ENCODE measurements at places on chromosomes 3 and 15.

- no peak for DNase-seq
Measured at GRCh38 chr15:32908872-32909271, 191.1 kb downstream of the GREM1 start.

- no peak for DNase-seq
Measured at GRCh38 chr3:58835086-58835485, 168.5 kb upstream of the FAM3D start.

DNA sequence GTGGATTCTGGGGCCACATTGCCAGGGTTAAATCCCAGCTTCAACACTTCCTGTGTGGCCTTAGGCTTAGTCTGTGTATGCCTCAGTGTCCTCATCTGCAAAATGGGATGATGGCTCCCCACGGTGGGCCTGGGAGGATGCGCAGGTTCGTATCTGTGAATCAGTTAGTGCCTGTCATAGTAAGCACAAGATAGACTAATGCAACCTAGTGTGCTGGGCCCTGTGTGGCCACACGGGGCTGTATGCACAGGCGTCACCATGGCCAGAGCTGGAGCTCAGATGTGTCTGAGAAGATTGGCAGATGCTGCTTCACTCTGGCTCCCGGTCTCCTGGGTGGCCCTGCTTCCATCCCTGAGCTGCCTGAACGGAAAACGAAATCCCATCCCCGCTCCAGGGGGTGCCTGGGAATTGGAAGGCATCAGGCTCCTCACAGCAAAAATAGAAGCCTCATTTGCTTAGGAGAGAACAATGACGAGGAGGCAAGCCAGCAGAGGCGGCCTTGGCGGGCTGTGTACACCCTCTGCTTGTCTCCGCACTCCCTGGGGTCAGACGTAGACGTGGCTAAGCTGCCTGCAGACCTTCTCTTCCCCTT is 103.6 kb downstream of the APBA2 start:
- no peak for DNase-seq

DNA sequence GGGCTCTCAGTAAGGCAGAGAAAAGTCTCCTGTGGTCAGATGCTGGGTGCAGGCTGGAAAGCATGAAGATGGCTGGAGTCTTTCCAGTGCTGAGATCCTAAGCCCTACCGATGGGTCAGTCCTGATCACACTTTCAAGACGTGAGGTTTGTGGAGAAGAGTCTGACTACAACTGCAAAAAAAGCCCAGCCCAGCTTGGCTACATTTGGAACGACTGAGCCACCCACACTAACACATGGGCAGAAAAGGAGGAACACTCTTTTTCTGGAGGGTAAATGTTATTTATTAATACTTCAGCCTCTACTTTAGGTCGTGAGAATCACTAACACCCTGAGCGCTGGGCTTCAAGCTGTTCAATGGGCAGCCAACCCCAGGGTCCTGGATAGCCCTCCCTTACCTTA is 22.0 kb upstream of the C3orf22 start:
- no peak for DNase-seq

DNA sequence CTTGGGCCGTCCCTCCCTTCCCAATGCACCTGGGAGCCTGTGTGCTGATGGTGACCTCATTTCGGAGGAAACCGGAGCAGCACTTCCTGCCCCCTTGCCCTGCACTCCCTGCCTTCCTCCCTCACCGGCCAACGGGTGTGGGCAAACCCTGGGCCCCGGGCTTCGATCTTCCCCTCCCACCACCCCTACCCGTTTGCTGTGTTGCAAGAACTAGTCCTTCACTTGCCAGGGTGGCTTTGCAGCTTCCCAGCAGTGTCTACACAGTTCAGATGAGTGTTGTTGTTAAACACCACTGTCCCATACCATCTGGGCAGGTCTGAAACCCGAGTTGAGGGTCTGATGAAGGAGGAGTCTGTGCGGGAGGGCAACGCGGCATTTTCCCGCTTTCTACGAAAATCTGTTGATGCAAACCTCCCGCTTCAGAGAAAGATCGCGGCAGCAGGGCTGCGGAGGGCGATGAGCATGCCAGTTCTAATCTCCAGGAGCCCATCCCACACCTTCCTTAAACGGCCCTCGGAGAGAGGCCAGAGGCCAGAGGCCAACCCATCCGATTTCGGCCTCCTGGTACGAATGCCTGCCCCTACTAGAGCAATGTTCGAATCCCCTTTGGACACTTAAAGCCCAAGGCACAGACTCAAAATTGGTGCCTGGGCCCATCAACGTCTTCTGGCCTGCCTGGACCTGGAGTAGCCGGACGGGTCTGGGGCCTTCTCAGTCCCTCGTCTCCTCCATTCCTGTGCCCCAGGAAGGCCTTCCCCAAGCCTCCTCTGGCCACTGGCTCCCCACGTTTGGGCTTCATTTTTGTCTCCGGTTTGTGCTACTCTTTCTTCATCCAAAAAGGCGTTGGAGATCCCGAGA is 35.7 kb upstream of the POLG start:
- no peak for DNase-seq

- peak; percentile 67 for DNase-seq
Measured at GRCh38 chr3:194688200-194688740, 2.6 kb downstream of the FAM43A start.

GRCh38 chr3:104992676-104993075 is 374.0 kb upstream of the ALCAM start:
- DNase-seq: no peak

DNA sequence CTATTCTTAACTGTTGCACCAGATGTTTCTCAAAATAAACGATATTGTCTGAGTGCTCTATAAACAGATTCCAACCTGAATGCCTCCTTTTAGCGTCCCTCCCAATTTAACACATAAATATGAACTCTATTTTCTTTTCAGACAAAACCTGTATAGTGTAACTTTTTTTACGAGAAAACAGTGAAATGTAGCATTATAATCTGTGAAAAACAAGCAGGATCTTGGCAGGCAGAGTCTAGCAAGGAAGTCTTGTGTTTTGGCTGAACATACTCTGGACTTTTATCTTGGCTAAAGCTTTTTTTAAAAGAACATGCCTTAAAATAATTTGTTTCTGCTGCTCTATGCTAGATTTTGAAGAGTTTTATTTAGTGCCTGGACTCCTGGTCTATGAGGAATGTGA is 150.5 kb downstream of the ROBO2 start:
- no peak for DNase-seq

DNA sequence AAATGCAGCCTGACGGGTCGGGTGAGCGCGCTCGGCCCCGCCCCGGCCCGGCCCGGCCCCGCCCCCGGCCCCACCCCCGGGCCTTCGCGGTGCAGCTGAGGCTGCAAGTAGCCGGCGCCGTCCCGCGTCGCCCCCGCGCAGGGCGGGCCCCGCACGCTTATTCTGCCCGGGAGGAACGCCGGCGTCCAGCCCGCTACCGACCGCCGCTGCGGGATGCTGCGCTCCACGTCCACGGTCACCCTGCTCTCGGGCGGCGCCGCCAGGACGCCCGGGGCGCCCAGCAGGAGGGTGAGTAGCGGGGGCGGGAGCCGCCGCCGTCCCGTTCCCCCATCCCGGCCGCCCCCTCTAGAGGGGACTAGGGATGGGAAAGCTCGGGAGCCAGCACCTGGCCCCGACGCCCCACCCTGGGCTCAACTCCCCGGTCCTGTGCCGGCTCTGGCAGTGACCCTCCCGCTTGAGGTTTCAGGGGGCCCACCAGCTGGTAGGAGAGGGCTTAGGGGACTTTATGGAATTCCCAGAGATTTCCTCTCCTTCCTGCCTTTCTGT is at the start of gene MYZAP:
TSS of gene MYZAP (plus strand) at position 83 of the 546 bp plus-strand sequence. CDS start at position 214, 131 bp downstream.
- peak; percentile 59 for DNase-seq

DNA sequence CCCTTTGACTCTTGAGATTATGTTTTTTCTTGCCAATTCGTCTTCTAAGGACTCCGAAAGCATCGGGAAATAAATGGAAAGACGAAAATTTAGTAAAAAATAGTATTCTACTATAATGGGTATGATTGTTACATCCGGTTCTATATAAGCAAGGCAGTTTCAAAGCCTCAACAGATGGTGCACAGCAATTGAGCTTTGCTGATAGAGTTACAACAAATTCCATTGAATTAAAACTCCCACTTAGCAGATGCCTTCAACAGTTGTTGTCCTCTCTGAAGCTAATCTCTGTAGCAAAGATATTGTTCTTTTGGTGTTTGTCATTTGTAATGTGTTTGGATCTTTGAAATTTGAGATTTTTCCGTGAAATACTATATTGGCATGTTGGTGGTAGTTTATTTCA is 16.1 kb upstream of the GHSR start:
- no peak for DNase-seq

DNA sequence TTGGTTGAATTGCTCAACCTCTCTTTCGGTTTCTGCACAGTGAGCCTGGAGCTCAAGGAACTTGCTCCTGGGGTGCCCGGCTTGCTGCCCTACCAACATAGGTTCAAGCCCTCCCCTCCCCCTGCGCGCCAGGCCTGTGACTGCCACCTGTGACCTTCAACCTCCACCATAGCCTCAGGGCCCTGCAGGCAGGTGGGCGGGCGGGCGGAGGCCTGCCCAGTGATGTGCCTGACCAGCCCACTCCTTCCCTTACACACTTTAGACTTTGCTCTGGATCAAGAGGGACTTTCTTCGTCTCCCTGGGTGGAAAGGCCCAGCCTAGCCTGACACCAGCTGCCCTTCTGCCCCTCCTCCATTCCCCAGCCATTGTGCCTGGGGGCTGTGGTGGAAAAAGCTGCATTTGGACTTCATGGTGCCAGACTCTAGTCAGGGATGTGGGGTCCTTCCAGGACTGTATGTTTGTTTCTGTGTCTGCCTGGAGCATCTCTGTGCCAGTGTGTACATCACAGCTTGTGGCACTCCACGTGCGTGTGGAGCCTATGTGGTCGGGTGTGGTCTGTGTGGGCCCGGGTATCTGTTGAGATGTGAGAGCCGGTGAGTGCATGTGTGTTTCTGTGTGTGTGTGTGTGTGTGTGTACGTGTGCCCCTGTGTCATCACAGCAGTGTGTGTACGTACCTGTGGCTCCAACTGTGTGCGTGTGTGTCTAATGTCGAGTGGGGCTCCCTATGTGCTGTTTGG is 9.5 kb downstream of the PRKCD start:
- DNase-seq: peak; percentile 35

DNA sequence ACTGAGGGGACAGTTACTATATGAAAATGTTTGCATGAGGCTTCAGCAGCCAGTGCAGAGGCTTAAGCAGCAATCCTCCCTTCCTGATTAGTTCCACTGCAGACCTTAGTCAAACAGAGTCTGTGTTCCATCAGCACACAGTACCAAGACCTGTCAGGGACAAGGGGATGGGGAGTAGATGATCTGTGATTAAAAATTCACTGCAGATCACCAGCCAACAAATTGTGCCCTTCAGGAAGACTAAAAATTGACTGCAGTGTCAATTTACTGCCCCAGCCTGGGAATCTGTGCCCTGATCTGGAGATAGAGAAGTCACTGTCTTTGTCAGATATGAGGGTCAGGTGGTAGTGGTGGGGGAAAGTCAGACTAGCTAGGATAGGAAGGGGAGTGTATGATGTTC is 13.8 kb upstream of the NMNAT3 start:
- no peak for DNase-seq

DNA sequence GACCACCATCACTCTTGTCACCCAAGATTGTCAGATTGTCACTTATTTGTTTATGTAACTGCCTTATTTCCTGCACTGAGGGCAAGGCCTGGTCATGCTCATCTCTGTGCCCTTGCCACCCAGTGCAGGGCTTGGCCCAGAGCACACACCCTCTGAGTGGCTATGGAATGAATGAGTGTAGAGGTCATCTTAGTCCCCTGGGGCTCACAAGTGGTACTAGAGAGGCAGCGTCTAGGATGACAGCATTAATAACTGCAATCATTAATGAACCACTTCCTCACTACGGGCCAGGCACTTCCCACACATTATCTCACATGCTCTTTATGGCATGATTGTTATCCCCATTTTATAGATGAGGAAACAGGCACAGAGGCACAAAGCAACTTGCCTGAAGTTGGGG is 117.0 kb downstream of the SMAD6 start:
- no peak for DNase-seq

DNA sequence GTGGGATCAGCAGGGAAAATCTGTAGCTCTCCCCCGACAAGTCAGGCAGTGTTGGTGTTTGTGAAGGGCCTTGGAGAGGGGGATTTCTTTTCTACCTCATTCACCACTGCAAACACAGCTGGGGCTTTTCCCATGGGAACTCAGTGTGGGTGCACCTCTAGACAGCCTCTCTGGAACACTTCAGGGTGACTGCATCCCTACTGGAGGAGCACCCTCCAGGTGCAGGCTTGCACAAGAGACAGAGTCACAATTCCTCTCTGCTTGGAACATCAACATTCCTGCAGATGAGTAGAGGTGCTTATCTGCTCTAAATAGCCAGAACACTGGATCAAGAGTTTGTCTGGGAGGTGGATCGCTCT is 72.7 kb upstream of the AKAP13 start:
- DNase-seq: no peak

- DNase-seq: no peak
Measured at GRCh38 chr3:48641396-48641795, 6.1 kb upstream of the SLC26A6 start.

DNA sequence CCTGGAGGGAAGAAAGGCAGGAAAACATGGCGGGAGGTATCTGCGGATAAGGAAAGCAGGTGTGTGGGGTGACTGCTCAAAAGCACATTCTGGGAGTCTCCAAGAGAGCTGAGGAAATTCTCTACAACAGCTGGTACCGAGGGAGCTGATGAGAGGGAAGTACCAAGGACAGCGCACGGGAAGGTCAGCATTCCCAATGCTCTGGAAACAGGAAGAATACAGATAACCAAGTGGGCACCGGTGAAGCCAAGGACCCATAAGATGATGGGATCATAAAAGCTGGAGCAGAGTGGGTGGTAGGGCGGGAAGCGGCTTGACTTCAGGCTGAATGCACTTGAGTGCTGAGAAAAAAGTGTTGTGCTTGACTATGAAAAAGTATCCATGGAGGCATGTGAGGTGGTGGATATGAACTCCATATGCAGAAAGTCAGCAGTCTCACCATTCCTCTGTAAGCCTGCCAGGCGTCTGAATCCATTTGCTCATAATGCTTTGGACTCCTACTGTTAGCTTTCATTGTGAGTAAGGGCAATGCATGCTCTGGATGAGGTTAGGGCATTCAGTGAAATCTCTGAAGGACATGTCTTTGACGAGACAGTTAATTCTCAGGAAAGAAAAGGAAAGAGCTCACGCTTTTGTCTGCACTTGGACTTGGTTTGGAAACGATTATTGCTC is 215.5 kb downstream of the NR1D2 start:
- DNase-seq: no peak

DNA sequence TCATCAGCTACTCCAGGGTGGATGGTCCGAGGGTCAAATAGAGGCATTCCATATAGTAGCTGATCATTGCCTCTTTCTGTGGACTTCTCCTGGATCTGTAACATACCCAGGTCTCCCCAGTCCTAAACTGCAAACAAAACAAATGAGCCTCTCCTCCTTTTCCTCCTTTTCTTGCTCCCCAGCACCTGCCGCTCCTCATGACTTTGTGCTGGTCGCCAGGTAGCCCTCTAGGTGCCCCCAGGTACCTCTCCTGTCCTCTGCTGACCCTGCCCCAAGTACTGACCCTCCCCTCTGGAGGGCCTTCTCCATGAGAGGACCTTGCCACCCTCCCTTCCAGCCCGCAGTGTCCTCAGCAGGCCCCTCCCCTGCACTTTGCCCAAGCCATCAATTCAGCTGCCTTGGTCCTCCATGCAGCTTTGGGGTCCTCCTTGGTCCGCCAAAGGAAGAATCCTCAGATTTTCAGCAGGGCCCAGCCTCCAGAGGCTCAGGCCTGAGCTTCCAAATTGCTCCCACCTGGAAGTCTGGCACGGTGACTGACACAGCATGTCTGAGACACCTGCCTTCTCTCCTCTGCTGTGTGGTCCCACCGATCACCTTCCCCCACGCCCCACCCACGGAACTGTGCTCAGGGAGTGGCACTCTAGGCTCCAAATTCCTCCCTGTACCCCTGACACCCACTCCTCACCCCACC is 111.0 kb downstream of the LRRK1 start:
- DNase-seq: no peak
